ENCODE measurements at places on chromosomes 13 and 19. TPM values are rescaled to one million over a fixed set of nuclear protein-coding genes. Genes with fewer than 3 reads are reported as not detected.

The CEACAM16 gene
- total RNA-seq: not detected

DNA sequence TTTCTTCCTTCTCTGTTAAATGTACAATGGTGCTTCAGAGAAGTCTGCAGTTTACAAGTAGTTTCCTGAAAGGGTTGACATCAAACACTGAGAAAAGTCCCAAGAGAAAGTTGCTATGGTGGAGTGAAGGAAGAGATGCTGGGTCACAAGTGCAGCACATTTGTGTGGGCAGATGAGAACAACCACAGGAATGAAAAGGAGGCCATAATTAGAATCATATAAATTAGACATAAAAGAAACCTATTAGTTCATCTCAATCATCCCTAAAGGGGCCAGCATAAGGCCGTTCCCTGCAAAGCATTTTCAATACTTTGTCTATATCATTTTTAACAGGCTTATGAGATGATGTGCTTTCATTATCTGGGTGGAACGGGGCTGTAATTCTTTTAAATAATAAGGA lies 359.2 kb downstream of the IRS2 start:
- DNase-seq: no peak

DNA sequence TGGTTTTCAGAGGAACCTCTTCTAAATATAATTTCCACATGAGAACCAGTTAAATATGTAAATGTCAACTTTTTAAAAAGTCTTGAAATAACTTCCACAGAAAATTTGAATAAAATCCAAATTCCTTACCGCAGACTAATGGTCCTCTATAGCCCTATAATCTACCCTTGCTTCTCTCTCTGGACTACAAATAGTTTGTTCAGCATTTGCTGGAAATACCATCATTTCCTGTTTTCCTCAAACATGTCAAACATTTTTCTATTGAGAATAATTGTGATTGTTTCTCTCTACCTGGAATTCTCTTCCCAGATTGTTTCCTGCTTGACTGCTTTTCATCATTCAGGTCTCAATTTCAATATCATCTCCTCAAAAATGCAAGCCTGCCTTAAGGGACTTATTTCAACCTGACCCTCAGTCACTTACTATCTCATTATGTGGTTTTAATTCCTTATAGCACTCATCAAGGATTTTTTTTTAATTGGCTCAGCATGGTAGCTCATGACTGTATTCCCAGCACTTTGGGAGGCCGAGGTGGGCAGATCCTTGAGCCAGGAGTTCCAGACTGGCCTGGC lies 898.9 kb upstream of the MIR17HG start:
- DNase-seq: no peak

GRCh38 chr13:102978168-102978567 lies 88.0 kb downstream of the SLC10A2 start:
- no peak for DNase-seq

DNA sequence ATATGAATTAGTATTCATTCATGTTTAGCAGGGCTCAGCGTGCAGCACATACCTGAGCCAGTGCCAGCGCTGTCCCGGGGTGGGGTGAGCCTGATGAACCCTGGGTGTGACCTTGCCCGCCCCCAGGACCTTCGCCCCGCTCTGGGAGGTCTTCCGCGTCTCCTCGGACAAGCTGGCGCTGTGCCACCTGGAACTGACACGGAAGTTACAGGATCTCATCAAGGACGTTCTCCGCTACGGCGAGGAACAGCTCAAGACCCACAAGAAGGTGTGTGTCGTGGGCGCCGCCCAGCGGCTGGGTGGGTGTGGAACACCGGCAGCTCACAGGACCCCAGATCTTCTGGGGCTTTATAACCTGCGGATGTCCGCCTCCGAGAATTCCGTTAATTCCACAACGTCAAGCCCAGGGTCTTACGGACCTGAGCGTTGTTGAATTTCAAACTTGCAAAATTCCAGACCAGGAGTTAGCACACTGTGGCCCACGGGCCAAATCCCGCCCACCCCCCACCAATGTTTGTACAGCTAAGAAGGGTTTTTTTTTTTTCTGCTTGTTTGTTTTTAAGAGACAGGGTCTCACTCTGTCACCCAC lies 15.4 kb downstream of the FCHO1 start:
- DNase-seq: no peak

DNA sequence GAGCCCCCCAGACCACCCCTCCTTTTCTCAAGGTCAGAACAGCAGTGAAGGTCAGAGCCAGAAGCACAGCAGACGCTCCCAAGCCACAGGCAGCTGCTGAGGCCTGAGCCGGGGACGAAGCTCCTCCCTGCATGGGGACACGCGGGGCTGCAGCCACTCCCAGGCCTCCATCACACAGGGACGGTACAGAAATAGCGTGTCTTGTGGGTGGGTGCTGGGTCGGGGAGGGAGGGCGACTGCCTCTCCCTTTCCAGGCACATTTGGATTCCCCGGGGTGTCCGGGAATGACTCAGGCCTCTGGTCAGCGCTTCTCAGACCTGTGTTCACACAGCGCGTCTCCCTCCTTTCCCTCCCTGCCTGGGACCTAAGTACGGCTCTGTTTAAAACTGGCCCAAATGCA lies 33.2 kb downstream of the RASA3 start:
- DNase-seq: peak; percentile 76

GRCh38 chr13:40617801-40618356 lies 48.6 kb downstream of the FOXO1 start:
- DNase-seq: no peak

- DNase-seq: no peak
Measured at GRCh38 chr13:100461309-100462030, 127.1 kb downstream of the GGACT start.

DNA sequence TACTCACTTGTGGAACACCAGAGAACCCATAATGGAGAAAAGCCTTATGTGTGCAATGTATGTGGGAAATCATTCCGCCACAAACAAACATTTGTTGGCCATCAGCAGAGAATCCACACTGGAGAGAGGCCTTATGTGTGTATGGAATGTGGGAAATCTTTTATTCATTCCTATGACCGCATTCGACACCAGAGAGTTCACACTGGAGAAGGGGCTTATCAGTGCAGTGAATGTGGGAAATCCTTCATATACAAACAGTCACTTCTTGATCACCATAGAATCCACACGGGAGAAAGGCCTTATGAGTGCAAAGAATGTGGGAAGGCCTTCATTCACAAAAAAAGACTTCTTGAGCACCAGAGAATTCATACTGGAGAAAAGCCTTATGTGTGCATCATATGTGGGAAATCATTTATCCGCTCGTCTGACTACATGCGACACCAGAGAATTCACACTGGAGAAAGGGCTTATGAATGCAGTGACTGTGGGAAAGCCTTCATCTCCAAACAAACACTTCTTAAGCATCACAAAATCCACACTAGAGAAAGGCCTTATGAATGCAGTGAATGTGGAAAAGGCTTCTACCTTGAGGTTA lies 10.9 kb downstream of the ZNF549 start:
- no peak for DNase-seq

DNA sequence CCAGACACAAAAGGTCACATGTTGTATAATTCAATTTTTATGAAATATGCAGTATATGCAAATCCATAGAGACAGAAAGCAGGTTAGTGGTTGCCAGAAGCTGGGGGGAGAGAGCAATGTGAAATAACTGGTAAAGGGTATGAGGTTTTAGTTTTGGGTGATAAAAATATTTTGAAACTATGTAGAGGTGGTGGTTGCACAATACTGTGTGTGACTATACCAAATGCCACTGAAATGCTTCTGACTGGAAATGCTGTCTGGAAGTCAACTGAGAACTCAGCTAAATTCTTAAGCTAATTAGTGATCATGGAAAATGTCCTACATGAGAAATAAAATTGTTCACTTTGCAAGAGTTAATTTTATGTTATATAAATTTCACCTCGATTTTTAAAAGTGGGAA lies 65.3 kb upstream of the RXFP2 start:
- DNase-seq: no peak

The CCDC194 gene
- not detected for total RNA-seq

GRCh38 chr13:97468331-97468730 lies 34.4 kb downstream of the RAP2A start:
- no peak for DNase-seq

GRCh38 chr19:11624069-11624463 lies 26.8 kb downstream of the ZNF627 start:
- no peak for DNase-seq

DNA sequence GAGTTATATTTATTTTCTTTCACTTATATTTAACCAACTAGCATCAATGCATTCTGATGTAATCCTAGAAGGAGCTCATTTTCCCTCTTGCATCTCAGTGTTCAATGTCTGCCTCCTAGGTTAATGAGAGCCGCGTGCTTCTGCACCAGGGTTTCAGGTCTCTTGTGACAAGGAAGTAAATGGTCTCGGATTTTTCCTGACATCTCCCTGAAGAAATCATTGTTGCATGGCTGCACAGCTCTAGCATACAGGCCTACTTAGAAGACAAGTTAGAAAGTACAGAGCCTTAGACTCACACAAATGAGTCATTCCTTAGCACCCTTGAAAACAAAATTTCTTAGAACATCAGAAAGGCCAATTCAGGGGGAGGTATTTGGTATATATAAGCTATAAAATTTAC lies 57.2 kb upstream of the KLF12 start:
- DNase-seq: no peak

The FFAR1 gene
- total RNA-seq: not detected

The CAMSAP3 gene
- 17.0 TPM for total RNA-seq

- DNase-seq: no peak
Measured at GRCh38 chr13:110233181-110233950, 73.6 kb downstream of the COL4A1 start.

- DNase-seq: no peak
Measured at GRCh38 chr19:49470615-49470978, 3.4 kb upstream of the FLT3LG start.

The WDR88 gene
- 0.16 TPM for total RNA-seq

DNA sequence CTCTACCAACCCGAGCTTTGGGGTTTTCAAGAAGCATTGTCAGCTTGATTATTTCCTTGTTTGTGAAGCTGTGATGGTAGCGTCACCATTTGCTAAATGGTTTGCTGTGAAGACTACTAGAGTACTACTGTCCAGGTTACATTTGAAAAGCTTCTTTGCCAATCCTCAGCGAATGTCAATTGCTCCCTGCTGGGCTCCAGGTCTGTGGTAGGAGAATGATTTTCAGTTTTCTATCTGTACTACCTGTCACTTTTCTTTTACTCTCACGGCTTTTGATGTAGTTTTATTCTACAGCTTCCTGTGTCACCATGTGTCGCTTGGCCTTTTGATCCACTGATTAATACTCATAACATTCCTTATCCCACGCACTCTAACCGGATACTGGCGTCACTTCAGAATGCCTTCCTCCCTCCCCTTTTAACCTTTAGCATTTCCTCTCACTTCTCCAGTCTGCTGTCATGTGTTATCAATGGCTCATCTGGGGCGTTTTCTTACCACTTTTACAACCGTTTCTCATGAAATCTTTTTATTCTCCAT lies 7.5 kb upstream of the GPR183 start:
- no peak for DNase-seq

- no peak for DNase-seq
Measured at GRCh38 chr19:54164369-54165068, 5.0 kb upstream of the LENG1 start.

The PRODH2 gene
- not detected for total RNA-seq

- no peak for DNase-seq
Measured at GRCh38 chr19:32824191-32824751, 45.3 kb downstream of the SLC7A9 start.

The ATP7B gene
- 11.1 TPM for total RNA-seq

DNA sequence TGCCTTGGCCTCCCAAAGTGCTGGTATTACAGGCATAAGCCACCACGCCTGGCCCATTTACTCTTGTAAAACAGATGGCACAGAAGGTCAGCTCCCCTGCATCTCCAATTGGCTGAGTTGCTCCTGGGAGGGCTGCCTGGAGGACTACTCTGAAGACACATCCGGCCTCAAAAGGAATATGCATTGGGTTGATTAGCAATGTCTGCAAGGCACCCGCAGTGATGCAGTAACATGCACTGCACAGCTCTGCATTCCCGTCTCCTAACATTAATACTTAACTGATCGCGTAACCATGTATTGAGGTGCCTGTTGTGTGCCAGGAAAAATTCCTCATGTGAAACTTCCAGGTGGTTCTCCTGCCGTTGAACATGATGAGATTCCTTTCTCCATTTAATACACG lies 5.0 kb downstream of the ELAVL3 start:
- DNase-seq: no peak

The PGLYRP2 gene
- total RNA-seq: not detected

DNA sequence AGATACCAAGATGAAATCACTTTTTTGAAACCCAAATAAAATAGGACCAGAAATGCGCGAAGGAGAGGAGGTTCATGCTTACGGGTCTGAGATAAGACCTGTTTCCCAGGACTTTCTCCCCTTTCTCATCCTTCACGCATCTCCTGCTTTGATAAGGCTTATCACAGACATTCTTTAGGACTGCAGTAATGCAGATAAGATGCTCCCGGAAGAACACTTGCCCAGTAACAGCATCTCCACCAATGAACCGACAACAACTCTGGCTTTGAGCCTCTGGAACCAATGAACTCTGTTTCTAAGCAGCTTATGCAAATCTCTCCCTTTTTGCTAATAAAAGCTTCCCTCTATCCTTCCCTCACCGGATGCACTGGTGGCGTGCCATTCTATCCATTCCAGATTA lies 783.4 kb upstream of the ARGLU1 start:
- no peak for DNase-seq

The ZIK1 gene
- total RNA-seq: 33.7 TPM

DNA sequence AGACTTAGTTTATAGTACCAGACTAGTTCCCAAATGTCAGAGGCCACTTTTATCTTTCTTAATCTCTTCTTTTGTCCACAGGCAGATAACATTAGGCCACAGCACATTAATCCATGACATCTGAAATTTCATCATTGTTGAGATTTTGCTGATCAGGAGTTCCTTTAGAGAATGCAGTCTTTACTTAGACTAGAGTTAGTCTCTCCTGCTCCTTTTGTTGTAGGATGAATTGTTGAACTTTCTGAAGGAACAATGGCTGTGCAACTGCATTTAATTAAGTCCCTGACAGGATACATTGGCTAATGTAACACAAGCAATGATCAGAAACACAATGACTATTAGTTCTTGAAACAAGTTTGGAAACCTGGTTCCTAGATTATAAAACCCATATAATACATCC lies 266.3 kb downstream of the PCDH20 start:
- no peak for DNase-seq

The FLT3LG gene
- not detected for total RNA-seq

- DNase-seq: no peak
Measured at GRCh38 chr13:31433207-31433606, 233.4 kb downstream of the B3GLCT start.

- DNase-seq: no peak
Measured at GRCh38 chr13:105679838-105680237, 855.6 kb downstream of the EFNB2 start.

- no peak for DNase-seq
Measured at GRCh38 chr19:36750066-36750691, 22.4 kb downstream of the ZNF850 start.

The NCR1 gene
- total RNA-seq: not detected

DNA sequence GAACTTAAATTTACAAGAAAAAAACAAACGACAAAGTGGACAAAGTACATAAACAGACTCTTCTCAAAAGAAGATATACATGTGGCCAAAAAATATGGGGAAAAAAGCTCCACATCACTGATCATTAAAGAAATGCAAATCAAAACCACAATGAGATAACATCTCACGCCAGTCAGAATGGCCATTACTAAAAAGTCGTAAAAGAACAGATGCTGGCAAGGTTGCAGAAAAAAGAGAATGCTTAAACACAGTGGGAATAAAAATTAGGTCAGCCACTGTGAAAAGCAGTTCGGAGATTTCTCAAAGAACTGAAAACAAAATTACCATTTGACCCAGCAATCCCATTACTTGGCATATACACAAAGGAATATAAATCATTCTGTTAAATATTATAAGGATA lies 132.7 kb downstream of the UGGT2 start:
- DNase-seq: no peak

GRCh38 chr19:48635263-48635965 lies 1.8 kb downstream of the DBP start:
- peak; percentile 33 for DNase-seq

- no peak for DNase-seq
Measured at GRCh38 chr13:74647211-74647610, 513.0 kb upstream of the KLF12 start.

Measured in occipital lobe (tissue), 3 donors.